Activated CD8-positive, alpha-beta T cell treated with anti-CD3 and anti-CD28 coated beads for 36 hours (primary cell): ENCODE measurements at places on chromosomes 16 and 17.

DNA sequence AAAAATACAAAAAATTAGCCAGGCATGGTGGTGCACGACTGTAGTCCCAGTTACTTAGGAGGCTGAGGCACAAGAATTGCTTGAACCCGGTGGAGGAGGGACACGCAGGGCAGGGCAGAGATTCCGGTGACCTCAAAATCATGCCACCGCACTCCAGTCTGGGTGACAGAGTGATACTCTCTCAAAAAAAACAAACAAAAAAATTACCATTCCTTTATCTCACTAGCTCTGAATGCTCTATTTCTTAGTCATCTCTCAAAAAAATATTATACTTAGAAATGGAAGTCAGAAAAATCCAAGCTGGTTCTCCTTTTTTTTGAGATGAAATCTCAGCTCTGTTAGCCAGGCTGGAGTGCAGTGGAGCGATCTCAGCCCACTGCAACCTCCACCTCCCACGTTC, 40.8 kb downstream of the SPOP start:
- no peak for DNase-seq
- no peak overlapping the region for H3K4me3 ChIP-seq
- H3K27me3 ChIP-seq = no peaks in the 10 kb centered on the region
- H3K4me1 ChIP-seq = peaks cover 44% of the 10 kb centered on the region

- no peak overlapping the region for H3K4me3 ChIP-seq
- H3K27me3 ChIP-seq = no peaks in the 10 kb centered on the region
- peak overlapping the region; percentile 73 for H3K27ac ChIP-seq
- peak; percentile 73 for DNase-seq
- no peaks in the 10 kb centered on the region for H3K36me3 ChIP-seq
Measured at GRCh38 chr16:68760671-68761275, 23.7 kb downstream of the CDH1 start.

GRCh38 chr17:61398721-61399130, 917 bp upstream of the TBX2 start:
- DNase-seq = no peak
- H3K4me1 ChIP-seq = peaks cover 29% of the 10 kb centered on the region
- no peaks in the 10 kb centered on the region for H3K36me3 ChIP-seq
- H3K27ac ChIP-seq = no peak overlapping the region
- H3K27me3 ChIP-seq = peaks cover 59% of the 10 kb centered on the region

GRCh38 chr16:48106446-48106845, 49.3 kb downstream of the ABCC12 start:
- DNase-seq = no peak
- H3K4me1 ChIP-seq = peaks cover under 1% of the 10 kb centered on the region
- peaks cover 11% of the 10 kb centered on the region for H3K27me3 ChIP-seq
- no peak overlapping the region for H3K27ac ChIP-seq

GRCh38 chr17:50538549-50539410, 6.2 kb downstream of the EPN3 start:
- H3K27ac ChIP-seq = no peak overlapping the region
- no peaks in the 10 kb centered on the region for H3K36me3 ChIP-seq
- DNase-seq = peak; percentile 28
- H3K4me1 ChIP-seq = peaks cover 12% of the 10 kb centered on the region
- H3K4me3 ChIP-seq = no peak overlapping the region

DNA sequence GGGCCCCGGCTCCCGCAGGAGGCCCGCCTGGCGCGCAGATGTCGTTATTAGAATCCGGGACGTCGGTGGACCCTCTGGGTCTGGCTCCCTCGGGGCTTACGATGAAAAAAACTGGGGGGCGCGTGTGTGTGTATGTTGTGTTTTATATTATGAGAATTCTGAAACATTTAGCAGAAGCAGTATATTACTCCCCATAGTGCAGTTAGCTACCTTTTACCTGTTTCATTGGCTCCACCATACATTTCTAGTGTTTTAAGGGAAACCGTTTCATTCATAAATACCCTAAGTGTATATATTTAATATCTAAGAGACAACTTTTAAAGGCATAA, 486 bp upstream of the DNAJA2 start:
- peaks cover 47% of the 10 kb centered on the region for H3K4me1 ChIP-seq
- DNase-seq = no peak
- H3K27me3 ChIP-seq = no peaks in the 10 kb centered on the region
- peaks cover 32% of the 10 kb centered on the region for H3K36me3 ChIP-seq

- DNase-seq = no peak
- H3K4me1 ChIP-seq = peaks cover 7% of the 10 kb centered on the region
- no peak overlapping the region for H3K27ac ChIP-seq
- peaks cover 12% of the 10 kb centered on the region for H3K36me3 ChIP-seq
Measured at GRCh38 chr16:30114411-30114810, 1.1 kb upstream of the GDPD3 start.

DNA sequence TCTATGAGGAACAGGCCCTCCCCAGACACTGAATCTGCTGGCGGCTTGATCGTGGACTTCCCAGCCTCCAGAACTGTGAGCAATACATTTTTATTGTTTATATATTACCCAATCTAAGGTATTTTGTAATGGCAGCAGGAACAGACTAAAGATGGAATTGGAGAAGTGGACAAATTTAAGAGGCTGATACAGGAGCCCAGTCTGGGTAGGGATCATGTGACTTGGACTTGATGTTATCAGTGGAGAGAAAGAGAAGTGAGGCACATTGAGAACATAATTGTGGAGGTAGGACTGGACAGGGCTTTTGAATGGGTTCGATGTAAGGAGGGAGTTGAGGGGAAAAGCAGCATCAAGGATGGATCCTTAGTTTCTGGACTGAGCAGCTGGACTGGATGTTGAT, 93.8 kb downstream of the USP31 start:
- peaks cover 23% of the 10 kb centered on the region for H3K27me3 ChIP-seq
- no peaks in the 10 kb centered on the region for H3K36me3 ChIP-seq
- H3K4me3 ChIP-seq = no peak overlapping the region
- DNase-seq = no peak

DNA sequence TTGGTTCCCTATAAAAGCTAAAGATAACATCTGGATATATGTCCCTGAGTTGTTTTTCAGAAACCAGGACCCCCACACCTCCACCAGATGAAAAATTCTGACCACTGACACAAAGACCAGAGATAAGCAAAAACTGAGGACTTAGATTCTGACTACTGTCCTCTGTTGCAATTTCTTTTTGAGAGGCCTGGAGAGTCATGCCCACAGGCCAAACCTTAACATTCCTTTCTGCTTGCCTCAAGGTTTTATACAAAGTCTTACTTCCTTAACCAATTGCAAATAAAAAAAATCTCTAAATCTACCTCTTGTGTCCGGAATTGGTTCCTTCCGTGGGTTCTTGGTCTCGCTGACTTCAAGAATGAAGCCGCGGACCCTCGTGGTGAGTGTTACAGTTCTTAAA, 228.5 kb downstream of the ABCC12 start:
- no peak overlapping the region for H3K4me3 ChIP-seq
- DNase-seq = no peak
- H3K36me3 ChIP-seq = no peaks in the 10 kb centered on the region
- H3K4me1 ChIP-seq = no peaks in the 10 kb centered on the region

DNA sequence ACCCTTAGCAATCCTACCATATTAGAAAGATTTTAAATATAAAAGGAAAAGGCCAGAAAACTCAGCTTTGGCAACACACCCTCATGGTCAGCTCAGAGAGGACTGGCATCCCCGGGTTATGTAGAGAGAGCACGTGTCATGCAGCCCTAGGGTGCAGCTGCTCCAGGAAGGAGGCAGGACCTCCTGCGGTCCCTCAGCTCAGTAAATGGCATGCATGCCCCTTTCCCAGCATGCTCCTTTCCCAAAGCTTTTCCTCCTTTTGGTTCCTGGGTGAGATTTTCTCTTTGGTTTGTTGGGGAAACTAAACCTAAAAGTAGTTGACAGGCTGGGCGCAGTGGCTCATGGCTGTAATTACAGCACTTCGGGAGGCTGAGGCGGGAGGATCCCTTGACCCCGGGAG, 3.9 kb downstream of the GAN start:
- H3K4me3 ChIP-seq = no peak overlapping the region
- no peaks in the 10 kb centered on the region for H3K36me3 ChIP-seq
- H3K27ac ChIP-seq = no peak overlapping the region
- no peaks in the 10 kb centered on the region for H3K27me3 ChIP-seq
- H3K4me1 ChIP-seq = peaks cover 52% of the 10 kb centered on the region

GRCh38 chr16:13426269-13426668, 493.7 kb upstream of the ERCC4 start:
- H3K4me1 ChIP-seq = no peaks in the 10 kb centered on the region
- no peak overlapping the region for H3K27ac ChIP-seq
- no peak overlapping the region for H3K4me3 ChIP-seq
- DNase-seq = peak; percentile 18
- H3K36me3 ChIP-seq = no peaks in the 10 kb centered on the region
- peaks cover 3% of the 10 kb centered on the region for H3K27me3 ChIP-seq

DNA sequence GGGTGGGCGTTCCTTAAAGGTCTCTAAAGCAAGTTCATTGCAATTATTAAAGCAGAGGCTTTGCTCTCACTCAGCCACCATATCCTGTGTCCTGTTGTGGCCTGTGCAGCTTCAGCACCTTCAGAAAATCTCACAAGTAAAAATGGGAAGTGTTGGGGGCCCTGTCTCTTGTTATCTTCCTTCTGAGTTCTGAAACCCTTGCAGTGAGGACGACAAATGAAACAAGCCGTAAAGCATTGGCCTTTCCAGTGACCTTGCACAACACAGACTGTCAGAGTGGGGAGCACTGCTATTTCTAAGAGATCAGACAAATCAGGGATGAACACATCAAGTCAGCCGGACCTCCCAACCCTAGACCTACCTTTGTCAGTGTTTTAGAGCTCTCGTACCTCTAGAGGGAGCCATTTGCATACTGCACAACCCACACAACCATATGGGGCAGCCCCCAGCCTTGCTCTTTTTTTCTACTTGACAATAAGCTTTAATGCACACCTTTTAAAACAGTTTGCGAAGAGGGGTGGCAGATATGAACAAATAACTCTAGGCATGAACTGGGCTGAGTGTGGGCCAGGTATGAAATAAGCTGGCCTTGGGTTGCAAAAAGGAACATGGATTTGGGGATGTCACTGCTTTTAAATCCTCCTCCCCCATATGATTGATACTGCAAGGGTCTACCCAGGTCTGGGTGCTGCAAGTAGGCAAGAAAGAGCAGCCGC, 89.8 kb downstream of the KATNIP start:
- DNase-seq = peak; percentile 55
- peaks cover 8% of the 10 kb centered on the region for H3K36me3 ChIP-seq
